Astrocyte of the spinal cord (primary cell): ENCODE measurements at places on chromosomes 7 and 10.

- DNase-seq, result no peak
Observed at GRCh38 chr7:115822380-115822779, 208.2 kb downstream of the TFEC start.

DNA sequence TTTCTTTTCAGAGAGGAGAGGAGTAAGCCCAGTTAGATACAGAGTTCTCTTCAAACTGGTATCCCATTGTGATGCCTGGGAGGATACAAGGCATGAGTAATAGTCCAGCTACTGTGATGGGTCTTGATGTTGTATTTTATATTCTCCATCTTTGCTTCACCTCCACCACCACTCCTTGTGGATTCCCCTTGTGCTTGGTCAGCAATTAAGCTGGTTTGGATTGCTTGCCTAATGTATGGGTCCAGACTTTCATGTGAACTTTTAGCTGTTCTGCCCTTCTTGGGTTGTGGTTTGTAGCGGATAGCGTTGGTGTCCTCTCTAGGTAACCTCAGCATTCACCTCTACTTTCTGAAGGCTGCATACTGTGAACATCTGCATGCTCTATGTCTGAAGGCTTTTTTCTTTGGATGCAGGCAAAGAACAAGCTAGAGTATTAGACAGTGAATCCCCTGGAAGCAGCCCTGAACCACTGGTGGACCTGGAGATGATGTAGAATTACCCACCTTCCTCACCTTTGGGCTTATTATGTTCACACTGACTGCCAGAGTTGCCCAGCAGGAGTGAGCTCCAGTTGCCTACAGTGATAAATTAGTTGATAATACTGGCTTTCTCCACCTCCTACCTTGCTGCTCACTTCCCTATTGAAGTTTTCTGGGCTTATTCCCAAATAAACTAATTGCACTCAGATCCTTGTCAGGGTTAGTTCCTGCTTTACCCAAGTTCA lies 126.5 kb upstream of the MTPN start:
- no peak for DNase-seq

GRCh38 chr10:89926736-89927135 lies 225.3 kb downstream of the KIF20B start:
- peak; percentile 3 for DNase-seq

- peak; percentile 64 for DNase-seq
Observed at GRCh38 chr10:77458986-77459590, 178.5 kb downstream of the KCNMA1 start.

DNA sequence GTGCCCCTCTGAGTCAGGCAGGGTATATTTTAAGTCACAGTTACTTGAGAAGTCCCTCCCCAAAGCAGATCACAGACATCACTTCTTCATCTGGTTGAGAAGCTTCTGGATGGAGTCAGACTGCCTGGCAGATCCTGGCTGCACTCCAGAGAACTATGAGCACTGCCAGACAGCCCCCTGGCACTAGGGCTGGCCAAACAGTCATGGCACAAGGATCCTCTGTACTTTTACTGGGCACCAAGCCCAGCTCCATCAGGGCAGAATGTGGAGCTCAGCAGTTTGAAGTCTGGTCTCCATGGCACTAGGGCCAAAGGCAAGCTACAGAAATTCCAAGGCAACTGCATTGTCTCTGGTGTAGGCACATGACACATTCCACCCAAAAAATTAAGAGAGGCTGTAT lies 162.1 kb downstream of the NRG3 start:
- DNase-seq, result no peak

DNA sequence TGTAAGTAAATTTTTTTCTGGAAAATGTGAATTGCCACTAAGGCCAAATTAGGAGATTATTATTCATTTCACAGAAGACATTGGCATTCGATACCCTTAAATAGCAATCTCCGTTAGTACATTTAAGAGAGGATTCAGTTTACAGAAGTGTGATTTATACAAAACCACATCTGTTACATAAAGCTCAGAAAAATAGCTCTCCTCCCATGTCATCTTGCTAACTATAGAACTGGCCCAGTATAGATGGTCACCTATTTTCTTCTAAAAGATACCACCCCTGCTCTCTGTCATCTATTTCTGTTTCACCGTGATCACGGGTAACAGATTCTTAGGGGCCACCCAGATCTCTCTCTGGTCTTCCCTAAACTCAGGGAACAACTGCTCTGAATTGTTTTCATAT lies 119.1 kb downstream of the HIP1 start:
- no peak for DNase-seq

GRCh38 chr10:101330631-101331225 lies 23.2 kb upstream of the BTRC start:
- DNase-seq, result peak; percentile 30

DNA sequence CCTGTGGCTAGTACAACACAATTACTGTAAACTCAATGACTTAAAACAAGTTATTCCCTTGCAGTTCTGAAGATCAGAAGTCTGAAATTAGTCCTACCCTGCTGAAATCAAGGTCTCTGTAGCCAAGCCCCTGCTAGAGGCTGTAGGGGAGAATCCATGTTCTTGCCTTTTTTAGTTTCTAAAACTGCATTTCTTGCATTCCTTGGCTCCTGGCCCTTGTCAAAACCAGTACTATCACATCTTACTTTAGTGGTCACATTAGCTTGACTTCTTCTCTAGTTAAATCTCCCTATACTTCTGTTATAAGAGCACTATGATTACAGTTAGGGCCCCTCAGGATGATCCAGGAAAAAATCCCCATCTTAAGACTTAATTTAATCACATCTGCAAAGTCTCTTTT lies 567.0 kb downstream of the GFRA1 start:
- DNase-seq, result peak; percentile 1

GRCh38 chr10:132562916-132563456 lies 25.4 kb downstream of the INPP5A start:
- DNase-seq, result no peak

- peak; percentile 85 for DNase-seq
Observed at GRCh38 chr10:126749015-126749655, 78.6 kb upstream of the C10orf90 start.

- DNase-seq, result no peak
Observed at GRCh38 chr7:45150199-45150598, 7.4 kb upstream of the RAMP3 start.

GRCh38 chr10:30755441-30755953 lies 125.9 kb upstream of the LYZL2 start:
- DNase-seq, result no peak

- DNase-seq, result peak; percentile 72
Observed at GRCh38 chr7:26648554-26648953, 215.8 kb downstream of the SKAP2 start.

DNA sequence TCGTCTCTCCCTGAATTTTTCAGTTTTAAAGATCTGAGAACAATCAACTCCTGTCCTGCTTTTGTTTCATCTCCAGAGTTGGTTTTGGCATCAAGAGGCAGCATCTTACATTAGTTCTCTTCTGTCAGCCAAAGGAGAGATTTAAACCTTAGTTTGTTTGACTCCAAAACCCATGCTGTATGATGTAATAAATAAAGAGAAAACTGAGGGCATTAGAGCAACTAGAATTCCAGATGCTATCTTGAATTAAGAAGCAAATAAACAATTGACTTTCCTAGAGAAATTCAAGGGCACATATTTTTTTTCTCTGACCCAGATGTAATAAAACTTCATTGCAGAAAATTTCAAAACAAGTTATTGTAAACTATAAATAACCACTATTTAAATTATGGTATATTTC lies 54.4 kb downstream of the INHBA start:
- no peak for DNase-seq

GRCh38 chr10:71933651-71934050 lies 30.5 kb upstream of the CHST3 start:
- no peak for DNase-seq

DNA sequence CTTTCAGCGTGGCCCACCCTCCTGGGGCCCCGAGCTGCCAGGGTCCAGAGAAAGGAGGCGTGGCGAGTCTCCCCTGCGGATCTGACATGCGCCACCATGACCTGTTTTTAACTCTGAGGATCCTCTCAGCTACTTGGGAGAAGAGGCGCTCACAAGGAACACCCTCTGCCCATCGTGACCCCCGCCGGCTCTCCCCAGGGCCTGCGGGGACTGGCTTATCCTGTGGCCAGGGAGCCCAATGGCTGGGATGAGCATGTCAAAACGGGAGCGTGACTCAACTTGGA lies 93.7 kb downstream of the EBF3 start:
- DNase-seq, result no peak

- no peak for DNase-seq
Observed at GRCh38 chr7:30904561-30904960, 7.1 kb upstream of the AQP1 start.

GRCh38 chr7:87598234-87599009 lies 2.3 kb downstream of the ABCB1 start:
- DNase-seq, result no peak

GRCh38 chr10:96415891-96416554 lies 57.2 kb upstream of the OPALIN start:
- DNase-seq, result peak; percentile 56

DNA sequence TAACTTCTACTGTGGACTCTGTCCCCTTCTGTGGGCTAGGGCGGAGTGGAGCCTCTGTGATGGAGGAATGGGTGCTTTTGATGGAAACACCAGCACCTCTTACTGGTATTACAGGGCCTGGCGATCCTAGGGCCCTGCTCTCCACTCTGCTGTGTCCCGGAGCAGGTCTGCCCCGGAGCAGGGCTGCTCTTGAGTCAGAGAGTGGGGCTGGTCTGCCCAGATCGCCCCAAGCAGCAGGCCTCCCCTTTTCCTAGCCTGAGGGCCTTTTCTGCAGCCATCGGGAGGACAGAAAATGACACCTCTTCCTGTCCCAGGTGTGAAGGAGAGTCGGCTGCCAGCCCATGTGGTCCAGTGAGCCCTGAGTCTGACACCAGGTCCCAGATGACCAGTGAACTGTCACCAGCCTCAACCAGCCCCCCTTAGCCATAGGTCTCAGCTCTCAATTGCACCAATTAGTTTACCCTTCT lies 1.4 kb downstream of the ZNF282 start:
- DNase-seq, result no peak

- no peak for DNase-seq
Observed at GRCh38 chr10:33052263-33052875, 94.3 kb upstream of the ITGB1 start.

DNA sequence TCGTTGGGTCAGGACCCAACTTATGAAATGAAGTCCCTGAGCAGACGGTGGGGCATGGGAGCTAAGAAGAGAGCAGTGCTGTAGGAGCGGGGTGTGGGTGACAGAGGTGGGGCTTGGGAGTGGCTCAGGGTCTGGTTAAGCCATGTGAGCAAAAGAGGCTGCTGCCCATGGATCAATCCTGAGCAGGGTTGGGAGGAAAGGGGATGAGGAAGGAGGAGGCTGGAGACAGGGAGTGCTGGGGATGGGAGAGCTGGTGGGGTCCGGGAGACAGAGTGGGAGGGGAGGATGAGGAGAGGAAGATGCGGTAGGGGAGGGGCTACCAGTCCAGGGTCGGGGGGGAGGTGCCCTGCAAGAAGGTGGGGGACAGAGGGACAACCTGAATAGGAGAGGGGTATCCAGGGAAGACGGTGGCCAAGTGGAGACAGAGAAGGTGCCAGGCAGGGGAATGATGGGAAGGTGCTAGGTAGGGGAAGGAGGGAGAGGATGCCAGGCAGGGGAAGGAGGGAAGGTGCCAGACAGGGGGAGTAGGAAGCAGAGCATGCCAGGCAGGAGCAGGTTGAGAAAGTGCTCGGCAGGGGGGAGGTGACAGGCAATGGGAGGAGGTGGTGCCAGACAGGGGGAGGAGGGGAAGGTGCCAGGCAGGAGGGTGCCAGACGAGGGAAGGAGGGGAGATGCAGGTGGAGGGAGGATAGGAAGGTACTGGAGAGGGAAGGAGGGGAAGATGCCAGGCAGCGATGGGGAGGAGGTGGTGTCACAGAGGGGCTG lies 27.5 kb upstream of the SMARCD3 start:
- no peak for DNase-seq

GRCh38 chr10:98308669-98309365 lies 40.8 kb upstream of the LOXL4 start:
- DNase-seq, result no peak

GRCh38 chr7:132103718-132104117 lies 472.6 kb downstream of the PLXNA4 start:
- DNase-seq, result no peak

DNA sequence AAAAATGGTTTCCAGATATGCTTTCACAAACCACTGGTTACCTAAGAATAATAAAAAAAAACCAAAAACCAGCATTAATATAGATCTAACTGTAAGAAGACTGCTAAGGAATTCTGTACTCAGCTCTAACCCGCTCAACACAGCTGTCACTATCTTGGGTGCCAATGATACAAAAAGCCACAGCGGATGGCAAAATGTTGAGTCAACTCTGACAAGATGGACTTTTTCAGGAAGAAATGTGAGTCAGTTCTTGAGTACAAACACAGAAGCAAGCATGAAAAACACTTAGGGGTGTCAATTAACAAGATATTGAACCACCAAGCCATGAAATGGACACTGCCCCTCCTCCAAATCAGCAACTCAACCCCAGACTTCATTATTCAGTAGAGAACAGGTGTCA lies 55.0 kb downstream of the CTTNBP2 start:
- DNase-seq, result no peak
